ENCODE measurements at places on chromosomes 4 and X.

- DNase-seq: no peak
These were observed 17.4 kb downstream of the GSPT2 start for GRCh38 chrX:51760657-51761056.

DNA sequence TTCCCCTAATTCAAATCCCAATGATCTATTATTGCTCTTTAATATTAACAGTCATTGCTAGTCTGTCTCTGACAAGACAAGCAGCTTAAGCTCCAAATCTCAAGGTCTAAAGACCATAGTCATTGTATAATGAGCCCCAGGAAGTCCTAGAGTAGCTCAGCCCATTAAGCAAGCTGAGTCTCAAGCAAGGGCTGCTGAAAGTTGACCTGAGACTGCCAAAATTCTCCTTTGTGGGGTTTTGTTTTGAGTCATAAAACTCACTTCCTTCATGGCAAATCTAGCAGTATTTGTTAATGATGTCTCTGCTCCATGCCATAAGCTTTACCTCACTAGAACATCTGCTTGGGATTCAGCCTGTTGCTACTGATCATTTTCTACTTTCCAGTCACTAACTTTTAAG is 313.2 kb downstream of the ANTXR2 start:
- peak; percentile 17 for DNase-seq

DNA sequence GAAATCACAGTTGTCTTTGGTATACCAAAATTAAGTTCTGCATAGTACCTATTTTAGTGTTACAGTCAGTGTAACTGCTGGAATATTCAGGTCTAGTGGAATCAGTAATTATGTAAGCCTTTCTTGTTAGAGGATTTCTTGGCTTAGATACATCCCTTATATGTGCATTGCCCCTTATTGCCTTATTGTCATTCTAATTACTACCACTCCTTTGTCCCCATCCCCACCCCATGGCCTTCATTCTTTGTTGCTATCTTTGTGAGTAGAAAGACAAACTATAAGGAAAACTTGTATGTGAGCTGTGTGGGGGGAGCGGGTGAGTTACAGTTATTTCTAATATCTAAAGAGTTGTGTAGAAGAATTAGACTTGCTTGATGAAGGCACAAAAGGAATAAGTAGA is 36.9 kb upstream of the RPA4 start:
- no peak for DNase-seq

DNA sequence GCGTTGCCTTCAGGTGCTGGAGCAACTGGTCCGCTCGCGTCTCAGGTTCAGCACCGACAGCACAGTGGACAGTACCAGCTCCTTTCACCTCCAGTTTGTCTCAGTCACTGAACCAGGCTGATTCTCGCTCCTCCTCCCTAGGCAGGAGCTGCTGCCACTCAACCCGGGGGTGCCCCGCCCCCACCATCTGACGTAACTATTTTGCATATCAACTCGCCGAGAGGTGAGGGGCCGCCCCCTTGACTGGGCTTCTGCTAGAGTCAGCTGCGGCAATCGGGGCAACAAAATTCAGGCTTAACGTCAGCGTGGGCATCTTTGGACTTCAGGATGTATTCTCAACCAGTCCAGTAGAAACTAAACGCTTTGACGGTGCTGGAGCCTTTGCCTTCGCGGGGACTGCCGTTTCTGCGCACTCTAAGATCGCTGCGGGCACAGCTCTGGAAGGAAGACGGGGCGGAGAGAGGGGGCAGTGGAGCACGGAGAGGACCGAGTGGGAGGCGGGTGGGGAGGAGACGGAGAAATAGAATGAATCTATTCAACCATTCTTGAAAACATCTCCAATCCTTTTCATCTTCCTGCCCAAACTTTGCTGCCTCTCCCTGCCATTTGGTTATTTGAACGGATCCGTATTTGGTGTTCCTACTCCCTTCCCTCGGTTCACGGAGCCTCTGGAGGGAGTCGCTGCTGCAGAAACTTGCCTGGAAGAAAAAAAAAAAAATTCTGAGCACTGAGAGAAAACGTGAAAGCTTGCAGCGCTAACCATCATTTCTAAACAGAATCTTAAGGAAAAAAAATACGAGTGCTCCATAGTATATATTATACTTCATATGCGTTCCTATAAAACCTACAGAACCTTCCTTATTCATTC is at the start of gene FSTL5:
FSTL5 (minus strand) TSS at position 109 of the 868 bp plus-strand sequence. CDS start 52,604 bp downstream, outside the sequence.
- DNase-seq: peak; percentile 78

DNA sequence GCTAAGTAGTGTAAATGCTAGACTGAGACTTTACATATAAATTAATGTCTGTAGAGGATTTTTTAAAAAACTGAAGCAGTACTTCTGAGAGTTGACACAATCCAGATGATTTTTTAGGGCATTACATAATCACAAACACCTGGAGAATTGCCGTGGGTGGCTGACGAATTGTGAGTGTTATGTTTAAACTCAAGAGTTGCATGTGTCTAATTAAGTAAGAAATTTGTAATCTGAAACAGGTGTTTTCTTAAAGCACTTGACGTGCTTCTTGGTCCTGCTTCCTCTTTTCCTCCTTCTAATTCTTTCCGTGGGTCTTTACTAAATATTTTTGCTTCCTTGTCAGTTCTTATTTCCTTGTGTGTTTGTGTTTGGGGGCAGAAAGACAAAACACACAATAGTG is 27.8 kb downstream of the PIR start:
- peak; percentile 30 for DNase-seq

GRCh38 chr4:3371033-3372001 is 70.5 kb upstream of the HGFAC start:
- no peak for DNase-seq

GRCh38 chr4:2583092-2583491 is 46.6 kb downstream of the FAM193A start:
- no peak for DNase-seq

DNA sequence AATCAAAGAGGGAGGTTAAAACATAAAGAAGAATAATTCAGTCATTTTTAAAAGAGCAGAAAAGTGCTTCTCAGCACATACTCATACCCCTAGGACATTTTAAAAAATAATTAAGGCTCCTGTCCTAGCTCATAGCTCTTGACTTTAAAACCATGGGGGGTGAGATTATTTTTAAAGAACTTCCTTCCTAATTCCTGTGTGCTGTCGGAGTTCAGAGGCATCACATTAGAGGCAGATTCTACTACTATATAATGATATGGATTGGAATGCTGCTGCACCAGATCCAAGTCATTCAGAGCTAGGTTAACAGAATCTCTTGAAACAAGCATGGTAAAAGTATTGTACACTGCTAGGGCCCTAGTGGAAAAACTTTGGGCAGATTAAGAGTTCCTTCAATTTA is 456.5 kb upstream of the ADGRL3 start:
- DNase-seq: no peak

- peak; percentile 5 for DNase-seq
These were observed 12.4 kb downstream of the PPID start for GRCh38 chr4:158710814-158711213.

GRCh38 chr4:77818602-77819403 is at the start of gene CNOT6L:
TSS of gene CNOT6L (minus strand) at chr4:77819368. CDS start at chr4:77819308, 60 bp downstream.
- DNase-seq: peak; percentile 77
